ENCODE measurements at places on chromosomes 6 and 20. TPM values are rescaled to one million over a fixed set of nuclear protein-coding genes. Genes with fewer than 3 reads are reported as not detected.

The NOX3 gene
- total RNA-seq = not detected

The MCUR1 gene
- total RNA-seq = 16.1 TPM

The XPO5 gene
- total RNA-seq = 21.4 TPM

The NT5DC1 gene
- 10.3 TPM for total RNA-seq

The CTAGE9 gene
- total RNA-seq = 0.20 TPM

The PDSS2 gene
- total RNA-seq = 19.0 TPM

The PTK6 gene
- total RNA-seq = 0.52 TPM

The SEL1L2 gene
- total RNA-seq = not detected

The ADTRP gene
- 10.0 TPM for total RNA-seq

The ESF1 gene
- 9.3 TPM for total RNA-seq

The FAXC gene
- 5.3 TPM for total RNA-seq

The C6orf15 gene
- not detected for total RNA-seq

The ACSS1 gene
- 20.5 TPM for total RNA-seq

The RAD21L1 gene
- total RNA-seq = not detected

The EYS gene
- 1.4 TPM for total RNA-seq

The FERMT1 gene
- total RNA-seq = 13.9 TPM

The BPIFA1 gene
- total RNA-seq = not detected

The SPDEF gene
- total RNA-seq = 0.48 TPM

The SIM1 gene
- 0.30 TPM for total RNA-seq

The HS3ST5 gene
- 1.1 TPM for total RNA-seq

The EPPIN gene
- total RNA-seq = not detected

The CRISP2 gene
- total RNA-seq = not detected

The RIN2 gene
- total RNA-seq = 39.0 TPM

The CLIC5 gene
- 12.9 TPM for total RNA-seq

The C6orf62 gene
- total RNA-seq = 64.1 TPM

The SCAF8 gene
- 38.5 TPM for total RNA-seq

All from hepatocyte (in vitro differentiated cells).